ENCODE measurements at places on chromosomes 2 and 18.

DNA sequence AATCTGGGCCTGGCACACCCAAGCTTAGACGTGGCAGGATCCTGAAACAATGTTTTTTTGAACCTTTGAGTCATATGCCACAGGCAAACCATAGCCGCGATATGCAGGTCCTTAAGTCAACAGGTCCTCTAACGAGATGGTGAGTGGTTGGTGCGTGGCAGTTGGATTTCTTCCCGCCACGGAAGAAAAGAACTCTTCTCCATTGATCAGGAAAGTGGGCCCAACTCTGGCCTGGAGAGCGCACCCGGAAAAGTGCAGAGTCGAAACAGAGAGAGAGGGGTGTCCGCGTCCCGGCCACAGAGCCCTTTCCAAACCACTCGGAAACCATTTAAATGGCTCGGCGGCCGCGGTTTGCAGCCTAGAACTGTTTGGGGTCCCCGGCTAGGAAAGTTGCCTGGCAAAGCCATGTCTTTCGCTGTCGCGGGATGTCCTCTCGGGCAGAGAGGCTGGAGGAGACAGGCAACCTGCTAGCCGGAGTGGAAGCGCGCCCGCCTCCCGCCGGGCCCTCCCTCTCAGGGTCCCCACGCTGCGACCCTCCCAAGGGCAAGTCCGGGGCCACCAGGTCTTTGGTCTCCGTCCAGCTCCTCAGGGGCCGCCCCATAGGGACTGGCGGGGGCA, 777 bp downstream of the GALNT3 start:
- DNase-seq = no peak

- no peak for DNase-seq
These were observed 86.7 kb downstream of the ATL2 start for GRCh38 chr2:38290332-38290731.

DNA sequence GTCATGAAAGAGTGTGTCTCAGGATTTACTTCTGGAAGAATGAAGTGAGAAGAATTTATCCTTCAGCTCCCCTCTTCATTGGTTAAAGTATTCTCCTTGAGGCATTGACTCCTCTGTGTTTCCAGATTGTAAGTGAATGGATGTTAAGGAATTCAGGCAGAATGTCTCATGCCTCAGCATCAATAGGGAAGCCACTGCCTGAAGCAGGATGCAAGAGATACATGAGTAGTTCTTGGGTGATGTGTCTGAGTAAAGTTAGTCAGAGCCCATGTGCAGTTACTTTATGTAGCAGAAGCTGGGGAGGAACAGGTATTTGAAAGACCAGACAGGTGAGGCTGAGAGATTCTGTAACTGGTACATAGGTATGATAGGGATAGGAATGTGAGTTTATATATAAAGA, 34.0 kb upstream of the TMEFF2 start:
- no peak for DNase-seq

DNA sequence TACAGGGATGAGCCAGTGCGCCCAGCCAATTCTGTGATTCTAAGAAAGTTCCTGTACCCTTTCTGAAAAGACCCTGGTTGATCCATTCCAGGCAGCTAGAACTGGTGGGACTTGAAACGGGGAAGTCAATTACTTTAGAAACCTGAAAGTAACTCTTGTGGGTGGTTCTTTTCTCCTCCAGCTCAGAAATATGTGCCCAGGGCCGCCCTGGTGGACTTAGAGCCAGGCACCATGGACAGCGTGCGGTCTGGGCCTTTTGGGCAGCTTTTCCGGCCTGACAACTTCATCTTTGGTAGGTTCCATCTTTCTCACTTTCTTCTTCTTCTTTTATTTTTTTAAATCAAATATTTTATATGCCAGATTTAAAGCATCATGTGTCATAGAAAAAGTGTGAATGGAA, 2.7 kb downstream of the TUBB6 start:
- no peak for DNase-seq

Data from stimulated activated CD8-positive, alpha-beta memory T cell treated with anti-CD3 and anti-CD28 coated beads, Interleukin-7, amount 100 ng/mL, for 48 hours (primary cell).